SJSA1 (cell line): ENCODE measurements at places on chromosomes 4 and X.

DNA sequence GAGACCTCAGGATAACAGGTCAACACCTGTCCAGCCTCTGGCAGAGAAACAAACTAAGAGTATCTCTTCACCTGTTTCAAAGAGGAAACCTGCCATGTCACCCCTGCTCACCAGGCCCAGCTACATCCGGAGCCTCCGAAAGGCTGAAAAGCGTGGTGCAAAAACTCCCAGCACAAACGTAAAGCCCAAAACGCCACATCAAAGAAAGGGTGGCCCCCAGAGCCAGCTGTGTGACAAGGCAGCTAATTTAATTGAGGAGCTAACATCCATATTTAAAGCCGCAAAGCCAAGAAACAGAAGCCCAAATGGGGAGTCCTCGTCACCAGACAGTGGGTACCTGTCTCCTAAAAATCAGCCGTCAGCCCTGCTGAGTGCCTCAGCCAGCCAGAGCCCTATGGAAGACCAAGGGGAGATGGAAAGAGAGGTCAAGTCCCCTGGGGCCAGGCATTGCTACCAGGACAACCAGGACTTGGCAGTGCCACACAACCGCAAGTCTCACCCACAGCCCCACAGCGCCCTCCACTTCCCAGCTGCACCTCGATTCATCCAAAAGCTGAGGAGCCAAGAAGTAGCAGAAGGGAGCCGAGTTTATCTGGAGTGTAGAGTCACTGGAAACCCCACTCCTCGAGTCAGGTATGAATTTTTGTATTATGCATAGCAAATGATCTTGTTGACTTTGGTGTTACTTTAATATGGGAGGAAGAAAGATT is 15.1 kb downstream of the PALLD start:
- H3K36me3 ChIP-seq: no peaks in the 10 kb centered on the region
- H3K27me3 ChIP-seq: no peaks in the 10 kb centered on the region
- H3K4me3 ChIP-seq: no peak overlapping the region
- no peak overlapping the region for H3K27ac ChIP-seq

- no peak for DNase-seq
- no peaks in the 10 kb centered on the region for H3K36me3 ChIP-seq
- no peaks in the 10 kb centered on the region for H3K4me1 ChIP-seq
- H3K4me3 ChIP-seq: no peak overlapping the region
- no peak overlapping the region for H3K27ac ChIP-seq
Observed at GRCh38 chrX:136476501-136476900, 11.2 kb upstream of the BRS3 start.

DNA sequence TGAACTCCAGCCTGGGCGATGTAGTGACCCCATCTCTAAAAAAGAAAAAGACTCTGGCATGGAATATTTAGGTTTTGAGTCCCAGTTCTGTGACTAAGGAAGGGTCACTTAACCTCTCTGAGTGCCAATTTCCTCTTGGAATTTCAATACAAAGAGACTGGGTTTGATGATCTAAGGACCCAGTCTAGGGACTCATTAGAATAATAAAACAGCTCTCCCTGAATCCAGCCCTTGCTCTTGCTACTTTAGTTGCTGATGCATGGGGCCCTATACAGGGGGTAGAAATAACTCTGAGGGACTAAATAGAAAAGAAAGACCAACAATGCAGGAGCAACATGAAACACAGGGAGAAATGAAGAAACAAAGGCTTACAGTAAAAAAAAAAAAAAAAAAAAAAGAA is 12.6 kb downstream of the C4orf54 start:
- no peak for DNase-seq
- H3K27ac ChIP-seq: no peak overlapping the region

DNA sequence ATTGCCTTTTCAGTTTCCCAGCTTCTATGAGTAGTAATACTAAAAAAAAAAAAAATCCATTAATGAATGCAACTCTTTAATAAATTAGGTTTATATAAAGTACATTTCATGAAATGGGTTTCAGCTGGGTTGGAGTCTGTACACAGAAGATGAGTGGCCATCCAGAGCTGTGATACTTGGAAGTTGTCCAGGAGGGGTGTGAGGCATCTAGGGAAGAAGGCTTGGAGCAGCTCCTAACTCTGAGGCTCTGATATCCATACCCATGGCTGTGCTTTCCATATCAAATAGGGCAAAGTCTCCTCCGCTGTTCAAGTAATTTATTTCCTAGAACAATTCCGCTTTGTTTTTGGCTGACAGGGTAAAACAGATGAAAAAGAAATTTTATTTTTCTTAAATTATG is 423.3 kb upstream of the TENM3 start:
- no peak overlapping the region for H3K27ac ChIP-seq
- no peaks in the 10 kb centered on the region for H3K36me3 ChIP-seq
- peaks cover 11% of the 10 kb centered on the region for H3K4me1 ChIP-seq
- no peak overlapping the region for H3K4me3 ChIP-seq

DNA sequence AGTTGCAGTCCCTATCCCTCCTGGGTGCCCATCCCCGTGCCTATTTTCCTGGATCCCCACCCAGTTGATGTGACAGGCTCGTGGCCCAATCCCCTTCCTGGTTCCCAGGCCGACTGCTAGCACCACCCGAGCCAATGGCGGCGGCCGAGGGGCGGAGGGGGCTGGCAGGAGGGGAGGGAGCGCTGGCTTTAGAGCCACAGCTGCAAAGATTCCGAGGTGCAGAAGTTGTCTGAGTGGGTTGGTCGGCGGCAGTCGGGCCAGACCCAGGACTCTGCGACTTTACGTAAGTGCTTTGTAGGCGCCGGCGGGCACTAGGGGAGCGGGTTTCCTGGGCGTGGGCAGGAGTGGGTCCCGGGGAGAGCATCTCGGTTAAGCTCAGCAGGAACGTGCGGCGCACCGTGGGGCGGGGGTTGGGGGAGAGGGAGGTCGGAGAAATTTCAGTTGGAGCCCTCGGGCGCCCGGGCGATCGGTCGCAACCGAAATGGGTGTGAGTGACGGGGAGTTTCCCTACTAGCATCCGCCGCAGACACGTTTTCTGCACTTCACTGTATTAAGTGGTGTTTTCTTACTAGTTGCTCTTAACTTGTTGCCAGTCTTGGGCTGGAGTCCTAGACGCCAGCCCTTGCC is at the start of gene PLS3:
PLS3 (plus strand) TSS at position 197 of the 627 bp plus-strand sequence. CDS start 49,077 bp downstream, outside the sequence.
- H3K36me3 ChIP-seq: peaks cover 3% of the 10 kb centered on the region; the same call in 1 of the 2 replicates
- peak; percentile 72 for DNase-seq
- H3K4me3 ChIP-seq: peak within 1 kb of the TSS; percentile 67

- H3K4me1 ChIP-seq: peaks cover 11% of the 10 kb centered on the region; the same call in 1 of the 2 replicates
- H3K36me3 ChIP-seq: no peaks in the 10 kb centered on the region
- DNase-seq: no peak
Observed at GRCh38 chr4:82748810-82749470, 49.7 kb downstream of the SCD5 start.

DNA sequence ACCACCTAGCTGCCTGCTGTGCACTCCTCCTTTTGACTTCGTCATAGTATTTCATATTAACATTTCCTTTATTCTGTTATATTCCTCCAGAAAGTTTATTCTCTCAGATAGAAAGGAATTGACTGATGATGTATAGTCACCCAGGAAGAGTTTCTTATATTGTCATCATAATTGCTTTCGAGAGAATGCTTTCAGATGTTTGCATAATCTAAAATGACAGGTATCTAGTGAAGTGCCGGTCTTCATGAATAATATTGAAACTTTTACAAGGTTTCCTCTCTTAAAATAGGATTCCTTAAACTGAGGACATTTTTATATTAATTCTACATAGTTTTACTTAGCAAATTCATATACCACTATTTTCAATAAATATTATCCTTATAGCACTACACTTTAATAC is 10.1 kb downstream of the SEC24D start:
- H3K27me3 ChIP-seq: no peaks in the 10 kb centered on the region
- H3K4me3 ChIP-seq: no peak overlapping the region
- no peaks in the 10 kb centered on the region for H3K4me1 ChIP-seq
- no peak overlapping the region for H3K27ac ChIP-seq
- DNase-seq: no peak
- peaks cover 86% of the 10 kb centered on the region for H3K36me3 ChIP-seq

DNA sequence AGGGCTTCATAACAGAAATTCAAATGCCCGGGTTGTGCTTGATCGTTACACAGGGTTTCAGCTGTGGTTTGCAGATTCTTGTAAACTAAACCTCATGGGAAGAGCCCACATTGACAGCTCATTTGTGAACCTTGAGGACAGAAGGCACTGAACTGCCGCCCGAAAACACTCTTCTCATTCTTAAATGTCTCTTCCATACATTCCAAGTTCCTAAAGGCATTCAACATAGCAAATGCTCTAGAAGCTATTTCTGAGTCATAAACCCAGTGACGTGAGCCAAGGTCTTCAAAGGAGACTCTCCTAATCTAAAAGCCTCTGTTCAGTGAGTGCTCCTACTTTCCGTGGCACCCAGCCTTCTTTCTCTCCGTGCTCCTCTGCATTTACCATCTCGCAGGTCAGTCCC is 737.8 kb upstream of the FRG1 start:
- H3K4me3 ChIP-seq: no peak overlapping the region
- DNase-seq: peak; percentile 20
- no peaks in the 10 kb centered on the region for H3K4me1 ChIP-seq
- no peaks in the 10 kb centered on the region for H3K27me3 ChIP-seq
- no peak overlapping the region for H3K27ac ChIP-seq
- no peaks in the 10 kb centered on the region for H3K36me3 ChIP-seq

- H3K4me1 ChIP-seq: no peaks in the 10 kb centered on the region
- H3K27ac ChIP-seq: no peak overlapping the region
- no peak for DNase-seq
- no peaks in the 10 kb centered on the region for H3K36me3 ChIP-seq
- H3K27me3 ChIP-seq: no peaks in the 10 kb centered on the region
Observed at GRCh38 chrX:153184787-153185186, 5.7 kb downstream of the MAGEA1 start.

DNA sequence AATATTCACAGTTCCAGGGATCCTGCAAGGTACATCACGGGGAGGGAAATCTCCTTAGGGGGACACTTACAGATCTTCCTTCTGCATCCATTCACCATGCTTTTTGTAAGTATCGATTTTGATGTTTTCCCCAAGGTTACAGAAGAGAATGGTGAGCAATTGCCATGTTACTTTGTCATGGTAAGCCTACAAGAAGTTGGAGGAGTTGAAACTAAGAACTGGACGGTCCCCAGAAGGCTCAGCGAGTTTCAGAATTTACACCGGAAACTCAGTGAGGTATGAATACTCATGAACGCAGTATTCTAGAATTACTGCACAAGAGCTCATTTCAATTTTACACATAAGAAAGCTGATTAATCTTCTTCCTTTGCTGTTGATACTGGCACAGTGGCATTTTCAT is 53.9 kb downstream of the LRP2BP start:
- H3K27ac ChIP-seq: no peak overlapping the region
- H3K4me3 ChIP-seq: no peak overlapping the region
- H3K27me3 ChIP-seq: no peaks in the 10 kb centered on the region
- DNase-seq: no peak

DNA sequence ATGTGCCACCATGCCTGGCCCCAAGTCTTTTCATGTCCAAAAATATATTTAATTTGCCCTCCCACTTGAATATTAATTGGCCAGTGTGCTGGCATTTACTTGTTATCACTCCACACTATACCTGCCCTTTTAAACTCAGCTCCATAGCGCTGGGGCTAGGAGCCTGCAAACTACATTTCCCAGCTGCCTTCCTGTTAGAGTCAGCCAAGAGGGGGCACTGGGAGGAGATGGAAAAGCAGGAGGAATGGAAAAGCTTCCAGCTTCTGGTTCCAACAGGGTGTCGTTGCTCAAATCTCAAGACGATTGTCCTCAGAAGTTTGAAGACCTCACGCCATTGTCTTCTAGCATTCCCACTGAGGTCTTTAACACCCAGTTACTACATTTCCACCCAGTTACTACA is 315.5 kb downstream of the BCOR start:
- DNase-seq: no peak
- H3K27me3 ChIP-seq: no peaks in the 10 kb centered on the region
- H3K27ac ChIP-seq: no peak overlapping the region
- H3K4me1 ChIP-seq: no peaks in the 10 kb centered on the region
- no peaks in the 10 kb centered on the region for H3K36me3 ChIP-seq

DNA sequence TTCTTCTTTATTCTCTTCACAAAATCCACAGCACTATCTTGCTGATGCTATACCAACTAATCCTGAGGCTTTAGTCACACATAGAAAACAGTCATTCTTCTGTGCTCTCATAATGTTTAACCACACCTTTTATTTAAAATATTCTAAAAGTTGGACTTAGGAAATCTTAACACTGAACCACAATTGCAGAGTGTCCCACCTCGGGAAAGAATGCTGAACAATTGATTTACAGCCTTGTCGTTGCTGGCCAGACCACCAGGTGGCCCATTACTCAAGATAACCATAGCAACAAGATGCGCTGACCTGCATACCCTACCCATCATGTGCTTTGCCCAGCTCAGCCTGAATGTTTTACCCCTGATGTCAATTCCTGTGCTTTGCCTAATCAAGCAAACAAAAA is 100.8 kb downstream of the ARSJ start:
- DNase-seq: peak; percentile 48
- H3K27ac ChIP-seq: no peak overlapping the region
- no peaks in the 10 kb centered on the region for H3K36me3 ChIP-seq
- no peaks in the 10 kb centered on the region for H3K27me3 ChIP-seq

- no peak overlapping the region for H3K27ac ChIP-seq
- H3K36me3 ChIP-seq: no peaks in the 10 kb centered on the region
- no peak overlapping the region for H3K4me3 ChIP-seq
- DNase-seq: no peak
- H3K4me1 ChIP-seq: no peaks in the 10 kb centered on the region
Observed at GRCh38 chrX:46216406-46216805, 328.8 kb downstream of the ZNF674 start.

DNA sequence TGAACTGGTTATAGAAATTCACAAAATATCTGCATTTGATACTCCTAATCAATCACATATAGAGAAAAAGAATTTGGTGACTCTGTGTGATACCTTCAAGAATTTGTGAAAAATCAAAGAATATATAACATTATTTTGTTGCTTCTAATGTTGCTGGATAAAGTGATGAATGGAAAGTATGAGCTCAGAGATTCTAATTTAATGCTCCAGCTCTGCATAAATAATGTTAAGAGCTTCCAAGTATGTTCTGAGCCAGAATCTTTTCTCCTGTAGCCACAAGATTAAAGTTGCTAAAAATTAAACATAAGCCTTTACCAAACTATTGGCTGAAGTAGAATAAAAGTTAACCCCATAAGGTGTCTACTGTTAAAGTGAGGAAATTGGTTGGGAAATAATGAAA is 294.7 kb upstream of the CT83 start:
- no peak for DNase-seq
- H3K4me1 ChIP-seq: no peaks in the 10 kb centered on the region
- H3K27ac ChIP-seq: no peak overlapping the region
- H3K27me3 ChIP-seq: no peaks in the 10 kb centered on the region
- H3K4me3 ChIP-seq: no peak overlapping the region
